Activated CD4-positive, alpha-beta T cell treated with anti-CD3 and anti-CD28 coated beads for 4 hours (primary cell): ENCODE measurements at places on chromosomes 13 and 19.

- no peak for DNase-seq
Measured at GRCh38 chr13:99854366-99854765, 117.2 kb downstream of the ZIC5 start.

GRCh38 chr19:12997967-12998940 lies 3.0 kb downstream of the NFIX start:
- DNase-seq: no peak

- DNase-seq: peak; percentile 79
Measured at GRCh38 chr19:42420055-42420544, 7.1 kb downstream of the LIPE start.

GRCh38 chr13:97191142-97191541 lies 31.0 kb upstream of the MBNL2 start:
- no peak for DNase-seq

- DNase-seq: peak; percentile 76
Measured at GRCh38 chr13:91398413-91399188, at the start of gene GPC5. Gene GPC5 (plus strand): TSS chr13:91398621.

DNA sequence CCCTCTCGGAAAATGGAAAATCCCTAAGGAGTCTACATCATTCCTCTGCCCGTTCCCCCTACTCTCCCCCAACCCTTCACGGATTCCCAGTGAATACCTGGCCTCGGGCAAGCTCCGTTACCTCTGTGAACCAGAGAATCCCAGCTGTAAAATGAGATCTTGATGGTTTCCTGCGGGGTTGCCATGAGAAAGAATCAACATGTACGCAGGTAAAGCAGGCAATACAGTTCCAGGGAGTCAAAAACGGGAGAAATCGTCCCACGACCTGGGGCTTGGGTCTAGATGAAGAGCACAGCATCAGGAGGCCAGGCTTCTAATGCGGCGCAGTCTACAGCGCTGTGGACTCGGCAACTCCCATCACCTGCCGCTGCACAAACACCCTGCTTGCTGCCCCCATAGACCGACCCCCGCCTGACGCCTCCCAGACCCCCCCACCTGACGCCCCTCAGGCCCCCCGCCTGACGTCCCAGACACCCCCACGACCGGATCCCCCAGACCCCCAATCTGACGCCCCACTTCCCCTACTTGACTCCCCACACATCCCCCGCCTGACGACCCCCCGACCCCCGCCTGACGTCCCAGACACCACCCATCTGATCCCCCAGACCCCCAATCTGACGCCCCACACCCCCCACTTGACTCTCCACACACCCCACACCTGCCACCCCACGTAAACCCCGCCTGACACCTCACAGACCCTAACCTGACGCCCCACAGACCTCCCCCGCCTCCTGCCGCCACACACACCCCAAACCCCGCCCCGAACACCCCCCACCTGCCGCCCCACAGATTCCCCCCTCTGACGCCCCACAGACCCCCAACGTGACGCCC lies 680 bp downstream of the LIG4 start:
- DNase-seq: no peak

GRCh38 chr13:66443926-66444325 lies 786.2 kb downstream of the PCDH9 start:
- no peak for DNase-seq

DNA sequence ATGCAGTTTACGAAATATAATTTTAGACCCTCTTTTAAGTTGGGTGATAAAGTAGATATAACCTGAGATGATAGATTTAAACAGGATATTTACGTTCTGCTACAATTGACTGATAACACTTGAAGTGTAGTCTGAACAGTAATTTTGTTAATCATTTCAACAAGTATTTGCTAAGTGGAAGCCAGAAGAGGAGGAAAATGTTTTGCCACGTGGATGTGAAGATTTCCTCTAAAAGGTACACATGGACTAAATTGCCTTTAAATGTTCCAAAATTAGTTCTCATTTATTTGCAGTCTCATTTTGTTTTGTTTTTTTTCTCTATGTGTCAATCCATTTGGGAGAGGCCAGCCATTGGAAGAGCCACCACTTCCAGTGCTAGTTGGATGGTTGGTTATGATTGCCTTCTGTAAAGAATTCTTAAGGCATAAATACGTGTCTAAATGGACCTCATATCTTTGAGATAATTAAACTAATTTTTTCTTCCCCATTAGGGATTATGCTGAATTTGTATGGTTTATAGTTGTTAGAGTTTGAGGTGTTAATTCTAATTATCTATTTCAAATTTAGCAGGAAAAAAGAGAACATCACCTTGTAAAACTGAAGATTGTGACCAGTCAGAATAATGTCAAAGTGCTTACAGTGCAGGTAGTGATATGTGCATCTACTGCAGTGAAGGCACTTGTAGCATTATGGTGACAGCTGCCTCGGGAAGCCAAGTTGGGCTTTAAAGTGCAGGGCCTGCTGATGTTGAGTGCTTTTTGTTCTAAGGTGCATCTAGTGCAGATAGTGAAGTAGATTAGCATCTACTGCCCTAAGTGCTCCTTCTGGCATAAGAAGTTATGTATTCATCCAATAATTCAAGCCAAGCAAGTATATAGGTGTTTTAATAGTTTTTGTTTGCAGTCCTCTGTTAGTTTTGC lies 2.8 kb downstream of the MIR17HG start:
- no peak for DNase-seq

DNA sequence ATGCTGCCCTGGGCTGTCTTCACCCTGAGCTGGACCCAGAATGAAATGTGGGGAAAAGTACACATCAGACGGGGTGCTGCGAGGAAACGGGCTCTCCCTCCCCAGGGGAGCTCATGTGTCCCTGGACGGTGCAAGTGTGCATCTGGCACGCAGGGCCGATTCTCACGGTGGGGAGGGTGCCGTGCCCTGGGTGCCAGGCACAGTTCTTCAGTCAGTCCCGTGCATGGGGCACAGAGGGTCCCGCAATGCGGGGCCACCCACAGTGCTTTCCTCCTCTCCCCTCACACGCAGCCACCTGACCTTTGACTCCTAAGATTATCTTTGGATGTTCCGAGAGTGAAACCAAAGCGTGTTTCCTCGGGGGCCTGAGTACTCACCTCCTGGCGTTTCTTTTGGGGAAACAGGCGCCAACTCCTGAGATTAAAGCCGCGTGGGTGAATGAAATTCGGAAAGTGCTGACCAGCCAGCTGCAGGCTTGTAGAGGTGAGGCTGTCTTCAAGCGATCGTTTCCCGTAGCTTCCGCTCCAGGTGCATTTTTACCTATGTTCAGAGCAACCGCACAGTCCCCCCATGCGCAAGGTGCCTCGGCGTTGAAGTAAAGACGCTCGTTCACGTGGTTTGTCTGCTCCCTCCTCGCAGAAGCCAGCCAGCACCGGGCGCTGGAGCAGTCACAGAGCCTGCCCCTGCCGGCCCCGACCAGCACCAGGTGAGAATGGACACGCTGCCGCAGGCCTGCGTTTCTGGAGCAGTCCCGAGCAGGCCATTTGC lies 17.5 kb upstream of the F7 start:
- DNase-seq: no peak

DNA sequence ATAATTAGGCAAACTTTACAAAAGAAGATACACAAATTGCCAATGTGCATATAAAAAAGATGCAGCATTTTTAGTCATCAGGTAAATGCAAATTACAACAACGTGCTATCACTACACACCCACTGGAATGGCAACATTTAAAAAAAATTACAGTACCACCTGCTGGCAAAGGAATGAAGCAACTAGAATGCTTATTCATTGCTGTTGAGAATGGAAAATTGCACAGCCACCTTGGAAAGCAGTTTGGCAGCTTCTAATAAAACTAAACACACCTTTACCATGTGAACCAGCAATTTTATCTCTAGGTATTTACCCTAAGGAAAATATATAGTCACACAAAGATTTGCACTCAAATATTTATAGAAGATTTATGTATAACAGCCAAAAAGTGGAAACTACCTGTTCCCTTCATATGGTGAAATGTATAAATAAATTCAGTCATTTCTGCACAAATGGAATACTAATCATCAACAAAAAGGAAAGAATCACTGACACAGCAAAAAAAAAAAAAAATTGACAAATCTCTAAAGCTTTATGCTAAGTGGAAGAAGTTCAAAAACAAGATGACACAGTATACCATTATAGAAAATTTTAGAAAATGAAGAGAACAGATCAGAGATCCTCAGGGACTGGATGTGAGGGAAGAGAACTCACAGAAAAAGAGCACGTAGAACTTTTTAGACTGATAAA lies 30.3 kb downstream of the OXGR1 start:
- no peak for DNase-seq

DNA sequence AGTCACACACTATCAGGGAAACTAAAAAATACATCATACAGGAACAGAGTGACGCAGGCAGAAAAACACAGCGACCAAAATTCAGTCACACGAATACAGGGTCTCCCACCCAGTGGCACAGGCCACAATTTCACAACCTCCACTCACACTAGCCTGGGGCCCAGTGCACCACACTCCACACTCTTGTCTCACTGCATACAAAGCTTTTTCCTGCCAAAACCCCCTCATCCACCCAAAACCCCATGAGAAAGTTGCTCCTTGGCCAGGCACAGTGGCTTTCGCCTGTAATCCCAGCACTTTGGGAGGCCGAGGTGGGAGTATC lies 1.2 kb downstream of the S1PR5 start:
- no peak for DNase-seq
